NCI-H2107 (cell line): ENCODE measurements at places on chromosomes 2 and 18.

DNA sequence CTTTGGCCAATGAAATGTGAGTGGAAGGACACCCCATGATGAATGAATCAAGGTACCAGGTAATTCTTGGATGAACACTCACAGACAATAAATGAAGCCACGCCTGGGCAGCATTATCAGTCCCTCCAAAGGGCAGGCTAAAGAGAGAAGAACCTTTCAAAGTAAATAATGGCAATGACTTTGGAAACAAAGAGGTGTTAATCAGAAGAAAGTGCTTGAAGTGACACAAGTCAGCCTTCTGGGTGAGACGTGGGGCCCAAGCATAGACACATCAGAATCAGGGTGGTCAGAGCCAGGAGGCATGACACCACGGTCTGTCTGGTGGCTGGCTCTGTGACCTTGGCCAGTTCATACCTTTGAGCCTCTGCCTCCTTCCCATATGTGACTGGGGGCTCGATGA is 103.3 kb downstream of the POLR1A start:
- no peak for DNase-seq

GRCh38 chr2:192155511-192156118 is 39.1 kb downstream of the TMEFF2 start:
- DNase-seq: no peak

GRCh38 chr18:69102959-69103358 is 297.7 kb upstream of the DOK6 start:
- no peak for DNase-seq

- DNase-seq: no peak
Measured at GRCh38 chr2:18408638-18409037, 151.8 kb downstream of the RDH14 start.

- no peak for DNase-seq
Measured at GRCh38 chr2:113709022-113709421, 47.4 kb downstream of the SLC35F5 start.
